ENCODE measurements at places on chromosomes 5 and 9.

GRCh38 chr5:129858131-129858675, 46.1 kb upstream of the CHSY3 start:
- DNase-seq: no peak

DNA sequence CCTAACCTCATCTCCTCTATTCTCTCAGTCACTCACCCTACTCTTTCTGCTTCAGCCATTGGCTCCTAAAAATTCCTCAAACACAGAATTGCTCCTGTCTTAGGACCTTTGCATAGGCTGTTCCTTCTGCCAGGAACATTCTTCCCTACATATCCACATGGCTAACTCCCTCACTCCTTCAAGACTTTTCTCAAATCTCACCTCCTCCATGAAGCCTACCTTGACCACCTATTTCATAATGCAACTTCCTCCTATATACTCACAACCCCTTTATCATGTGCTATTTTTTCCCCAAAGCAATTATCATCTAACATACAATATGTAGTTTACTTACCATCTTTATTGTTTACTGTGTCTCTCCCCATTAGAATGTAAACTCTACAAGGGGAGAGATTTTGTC, 45.8 kb downstream of the ARL15 start:
- DNase-seq: no peak

GRCh38 chr5:9632495-9632894, 2.3 kb upstream of the TAS2R1 start:
- no peak for DNase-seq

DNA sequence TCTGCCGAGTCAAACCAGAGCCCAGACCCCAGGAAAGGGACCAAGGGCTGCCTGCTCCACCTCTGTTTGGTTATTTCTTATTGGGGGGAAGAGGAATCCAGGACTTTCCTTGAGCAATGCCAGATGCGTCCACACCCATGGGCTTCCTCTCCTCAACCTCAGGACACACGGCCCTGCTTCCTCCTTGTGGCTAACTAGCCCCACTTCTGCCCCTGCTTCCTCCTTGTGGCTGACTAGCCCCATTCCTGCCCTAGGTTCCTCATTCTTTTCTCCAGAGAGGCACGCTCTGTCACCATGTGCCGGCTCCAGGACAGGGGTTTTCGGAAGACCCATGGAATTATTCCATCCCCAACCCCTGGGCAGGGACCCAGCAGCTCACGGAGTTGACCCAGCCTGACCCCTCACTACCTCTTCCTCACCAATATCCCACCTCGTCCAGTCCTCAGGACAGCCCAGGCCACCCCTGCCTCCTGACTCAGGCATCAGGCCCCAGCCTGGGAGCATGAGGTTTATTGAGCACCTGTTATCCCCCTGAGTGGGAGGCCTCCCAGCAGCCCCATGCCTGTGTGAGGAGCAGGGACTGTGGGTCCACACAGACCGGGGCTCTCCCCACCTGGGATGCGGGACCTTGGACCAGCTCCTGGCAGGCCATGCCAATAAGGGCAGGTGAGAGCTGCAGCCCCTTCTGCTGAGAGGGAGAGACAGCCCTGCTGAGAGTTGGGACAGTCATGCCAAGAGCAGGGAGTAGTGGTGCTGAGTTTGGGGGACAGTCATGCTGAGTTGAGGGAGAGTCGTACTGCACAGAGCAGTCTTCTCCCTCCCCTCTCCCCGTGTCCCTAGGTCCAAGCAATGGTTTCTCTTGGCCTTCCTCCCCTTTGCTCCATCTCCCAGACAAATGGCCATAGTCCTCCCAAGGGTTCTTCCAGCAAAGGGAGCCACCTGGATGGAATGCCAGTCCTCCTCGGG, 11.8 kb upstream of the FCN1 start:
- no peak for DNase-seq

DNA sequence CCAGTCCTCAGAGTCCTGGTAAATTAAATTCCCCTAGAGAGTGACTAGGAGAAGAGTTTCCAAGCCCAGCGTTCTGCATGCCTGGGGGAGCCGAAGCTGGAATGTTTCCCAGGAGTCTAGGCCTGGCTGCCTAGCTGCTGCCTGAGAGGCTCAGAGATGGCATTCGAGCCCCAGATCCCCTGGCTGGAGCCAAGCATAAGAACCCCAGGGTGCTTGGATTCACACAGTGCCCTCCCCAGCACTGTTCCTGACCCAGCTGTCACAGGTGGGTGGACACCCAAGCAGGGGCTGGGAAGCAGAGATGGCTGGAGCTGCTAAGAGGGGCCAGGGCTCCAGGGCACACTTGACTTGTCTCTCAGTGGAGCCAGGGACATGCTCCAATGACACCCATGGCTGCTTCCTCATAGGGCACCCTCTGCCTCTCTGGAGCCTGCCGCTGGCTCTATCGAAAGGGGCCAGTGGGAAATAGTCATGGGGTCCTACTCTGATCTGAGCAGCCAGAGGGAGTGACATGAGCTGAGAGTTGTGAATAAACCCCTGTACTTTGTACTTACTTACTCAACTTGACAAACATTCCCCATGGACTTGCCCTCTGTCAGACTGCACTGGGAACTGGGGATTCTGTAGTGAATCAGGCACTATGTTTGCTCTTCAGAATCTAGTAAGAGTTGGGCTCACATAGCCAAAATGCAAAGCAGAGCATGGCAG, 62.6 kb upstream of the XPA start:
- no peak for DNase-seq

DNA sequence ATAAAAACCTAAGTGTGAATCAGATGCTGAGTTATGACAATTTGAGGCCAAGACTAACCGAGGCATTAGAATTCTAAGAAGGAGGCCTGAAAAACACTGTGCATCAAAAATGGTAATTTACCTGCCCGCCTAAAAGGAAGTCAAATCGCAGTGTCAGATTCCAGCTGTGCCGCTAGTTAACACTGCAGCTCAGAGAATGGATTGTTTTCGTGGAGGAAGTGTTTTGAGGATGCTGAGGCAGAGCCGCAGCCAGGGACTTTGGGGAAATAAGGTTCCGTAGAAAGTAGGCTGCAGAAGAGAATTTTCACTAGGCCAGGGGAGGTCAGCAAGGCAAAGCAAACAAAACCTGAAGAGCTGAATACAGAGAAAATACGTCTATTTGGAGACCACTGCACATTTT, 226.4 kb upstream of the ISL1 start:
- no peak for DNase-seq

GRCh38 chr5:1732945-1733344, 66.7 kb downstream of the MRPL36 start:
- no peak for DNase-seq

DNA sequence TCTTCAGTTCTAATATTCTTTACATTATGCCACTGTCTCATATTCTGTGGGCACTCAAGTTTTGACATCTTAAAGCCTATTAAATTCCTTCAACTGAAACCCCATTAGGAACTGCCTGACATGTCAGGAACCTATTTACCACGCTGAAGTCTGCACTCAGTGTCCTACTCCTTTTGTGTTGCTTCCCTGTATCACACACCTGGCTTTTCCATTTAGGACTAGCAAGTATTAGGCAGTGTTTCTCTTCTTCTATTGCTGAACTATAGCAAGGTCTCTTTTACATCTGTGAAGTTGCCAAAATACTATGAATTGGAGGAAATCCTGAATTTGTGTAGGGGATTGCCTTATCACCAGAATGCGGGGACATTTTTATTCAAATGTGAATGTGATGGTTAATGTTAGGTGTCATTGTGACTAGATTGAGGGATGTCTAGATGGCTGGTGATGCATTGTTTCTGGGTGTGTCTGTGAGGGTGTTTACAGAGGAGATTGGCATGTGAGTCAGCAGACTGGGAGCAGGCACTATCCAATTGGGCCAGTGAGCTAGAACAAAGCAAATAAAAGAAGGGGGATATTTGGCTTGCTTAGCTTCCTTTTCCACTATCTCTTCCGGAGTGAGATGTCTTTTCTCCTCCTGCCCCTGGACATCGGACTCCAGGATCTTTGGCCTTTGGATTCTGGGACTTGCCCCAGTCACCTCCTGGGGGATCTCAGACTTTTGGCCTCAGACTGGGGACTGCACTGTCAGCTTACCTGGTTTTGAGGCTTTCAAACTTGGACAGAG, 21.2 kb upstream of the VCAN start:
- no peak for DNase-seq

DNA sequence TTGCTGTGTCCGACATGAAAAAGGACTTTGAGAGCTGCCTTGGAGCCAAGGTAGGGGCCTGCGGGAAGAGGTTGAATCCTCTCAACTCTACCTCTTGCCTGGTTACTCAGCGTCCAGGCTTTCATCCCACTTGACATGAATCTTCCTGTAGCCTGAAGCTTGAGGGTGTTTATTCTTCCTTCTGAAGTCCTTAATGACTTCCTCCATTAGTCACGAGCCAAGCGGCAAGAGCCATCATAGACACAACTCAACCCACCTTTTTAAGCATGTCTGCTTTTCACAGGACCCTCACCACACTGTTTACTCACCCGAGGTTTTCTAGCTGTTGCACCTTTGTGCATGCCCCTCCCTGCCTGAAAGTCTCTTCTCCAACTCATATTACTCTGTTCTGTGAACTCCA, 40.2 kb downstream of the ACO1 start:
- no peak for DNase-seq

GRCh38 chr5:179319741-179320281, 25.4 kb downstream of the ADAMTS2 start:
- DNase-seq: no peak

DNA sequence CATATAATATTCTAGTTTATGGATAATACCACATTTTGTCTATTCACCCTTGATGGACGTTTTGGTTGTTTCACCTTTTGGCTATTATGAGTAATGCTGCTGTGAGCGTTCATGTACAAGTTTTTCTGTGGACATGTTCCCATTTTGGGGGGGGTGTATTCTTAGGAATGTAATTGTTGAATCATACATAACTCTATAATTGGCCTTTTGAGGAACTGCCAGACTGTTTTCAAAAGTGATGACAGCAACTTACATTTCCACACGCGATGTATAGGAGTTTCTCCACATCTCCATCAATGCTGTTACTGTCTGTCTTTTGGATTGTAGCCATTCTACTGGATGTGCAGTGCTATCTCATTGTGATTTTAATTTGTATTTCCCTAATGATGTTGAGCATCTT, 69.8 kb downstream of the SLC46A2 start:
- no peak for DNase-seq

DNA sequence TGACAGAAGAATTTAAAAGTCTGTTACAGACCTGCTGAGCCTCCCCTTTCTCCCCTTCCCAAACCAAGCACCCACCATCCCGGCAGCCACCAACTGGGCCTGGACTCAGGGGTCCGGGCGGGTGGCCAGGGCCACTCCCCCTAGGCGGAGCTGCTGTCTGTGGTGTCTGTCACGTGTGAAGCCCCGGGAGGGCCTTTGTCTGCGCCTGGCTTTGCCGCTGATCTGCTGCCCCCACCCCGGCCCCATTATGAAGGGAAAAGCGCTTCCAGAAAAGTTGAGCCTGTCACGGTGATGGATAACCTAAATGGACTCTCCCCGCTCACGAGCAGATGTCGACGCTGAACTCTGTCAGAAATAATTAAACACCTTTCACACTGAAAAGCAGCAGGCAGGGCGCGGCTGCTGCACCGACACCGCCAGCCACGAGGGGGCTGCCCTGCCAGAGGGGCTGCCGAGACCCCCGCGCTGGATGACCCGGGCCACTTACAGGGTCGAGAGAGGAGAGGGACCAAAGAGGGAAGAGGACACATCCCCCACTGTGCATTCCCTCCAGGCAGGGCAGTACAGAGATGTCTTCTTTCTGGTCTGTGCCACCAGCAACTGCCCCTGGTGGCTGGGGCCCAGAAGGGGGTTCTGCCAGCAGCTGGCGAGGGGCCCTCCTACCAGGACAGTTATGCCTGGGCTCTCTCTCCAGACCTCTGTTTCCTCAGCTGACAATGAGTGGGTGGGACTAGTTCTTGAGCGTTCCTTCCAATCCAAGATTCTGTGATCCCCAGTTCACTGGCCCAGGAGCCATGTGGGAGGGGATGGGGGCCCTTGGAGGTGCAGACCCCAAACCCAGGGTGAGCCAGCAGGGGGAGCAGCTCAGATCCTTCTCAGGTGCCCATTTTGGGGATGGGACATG, 36.0 kb upstream of the BARHL1 start:
- no peak for DNase-seq

DNA sequence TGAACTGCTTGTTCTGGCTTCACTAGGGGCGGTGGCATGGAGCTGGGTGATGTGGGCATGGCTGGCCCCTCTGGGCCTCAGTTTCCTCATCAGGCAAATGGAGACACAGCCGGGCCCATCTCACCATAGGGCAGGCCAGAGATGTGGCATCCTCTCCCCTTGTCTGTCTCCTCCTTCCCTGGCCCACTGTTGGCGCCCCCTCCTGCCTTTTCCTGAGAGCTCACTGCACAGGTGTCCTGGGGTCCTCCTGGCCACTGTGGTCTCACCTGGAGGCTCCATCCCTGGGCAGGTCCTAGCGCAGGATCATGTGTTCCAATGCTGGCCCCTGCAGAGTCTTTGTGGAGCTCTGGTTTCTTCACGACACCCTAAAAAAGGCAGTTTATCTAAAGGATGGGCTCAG, 53.5 kb downstream of the NEK6 start:
- DNase-seq: no peak

GRCh38 chr5:180331647-180331950, 21.5 kb downstream of the GFPT2 start:
- no peak for DNase-seq

DNA sequence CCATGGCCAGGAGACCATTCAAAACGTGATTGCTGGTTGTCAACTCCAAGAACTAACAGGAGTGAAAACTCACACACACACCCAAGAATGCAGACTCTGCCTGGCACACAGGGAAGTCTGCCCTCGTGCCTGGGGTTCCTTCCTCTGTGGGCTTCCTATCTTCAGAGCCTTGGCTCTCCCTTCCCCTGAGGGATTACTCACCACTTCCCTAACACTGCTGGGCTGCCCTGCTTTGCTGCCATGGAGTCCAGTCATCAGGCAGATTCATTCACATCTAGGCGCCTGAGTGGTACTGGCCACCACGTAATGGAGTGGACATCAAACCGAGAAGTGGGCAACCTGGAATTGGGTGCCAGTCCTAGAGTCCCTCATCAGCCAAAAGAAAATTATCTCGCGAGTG, 76.4 kb upstream of the PRSS3 start:
- no peak for DNase-seq

DNA sequence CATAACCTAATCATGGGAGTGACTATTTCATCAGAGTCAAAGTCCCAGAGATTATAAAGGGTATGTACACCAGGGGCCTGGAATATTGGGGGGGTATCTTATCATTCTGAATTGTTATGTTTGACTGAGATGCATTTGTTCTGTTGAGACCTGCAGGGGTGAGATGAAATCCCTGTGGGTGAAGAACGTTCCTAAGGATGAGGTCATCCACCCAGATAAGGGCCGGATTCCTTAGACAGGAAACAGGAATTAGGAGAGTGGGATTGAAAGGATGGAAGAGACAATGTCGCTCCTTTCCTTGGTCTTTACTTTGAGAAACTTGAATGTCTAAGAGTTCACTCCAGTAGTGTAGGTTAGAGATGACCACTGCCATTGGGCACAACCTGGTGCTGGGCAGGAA, 54.7 kb downstream of the GAS1 start:
- DNase-seq: no peak

DNA sequence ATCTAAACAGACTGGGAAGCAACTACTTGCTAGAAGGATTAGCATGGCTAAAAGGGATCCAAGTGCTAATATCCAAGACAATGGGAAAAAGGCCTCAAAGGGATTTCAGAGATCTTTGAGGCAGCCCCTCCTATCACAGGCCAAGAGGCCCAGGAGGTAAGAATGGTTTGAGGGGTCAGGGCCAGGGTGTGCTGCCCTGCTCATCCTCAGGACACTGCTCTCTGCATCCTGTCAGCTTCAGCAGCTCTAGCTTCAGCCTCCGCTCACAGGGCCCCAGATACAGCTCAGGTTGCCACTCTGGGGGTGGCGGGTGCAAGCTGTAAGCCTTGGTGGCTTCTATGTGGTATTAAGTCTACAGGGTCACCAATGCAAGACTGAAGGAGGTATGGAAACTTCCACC, 278.7 kb downstream of the PARP8 start:
- no peak for DNase-seq

All from stimulated activated CD4-positive, alpha-beta T cell treated with anti-CD3 and anti-CD28 coated beads, Interleukin-15, amount 100 ng/mL, for 48 hours (primary cell).